ENCODE measurements at places on chromosomes 2 and 18. TPM values are rescaled to one million over a fixed set of nuclear protein-coding genes. Genes with fewer than 3 reads are reported as not detected.

DNA sequence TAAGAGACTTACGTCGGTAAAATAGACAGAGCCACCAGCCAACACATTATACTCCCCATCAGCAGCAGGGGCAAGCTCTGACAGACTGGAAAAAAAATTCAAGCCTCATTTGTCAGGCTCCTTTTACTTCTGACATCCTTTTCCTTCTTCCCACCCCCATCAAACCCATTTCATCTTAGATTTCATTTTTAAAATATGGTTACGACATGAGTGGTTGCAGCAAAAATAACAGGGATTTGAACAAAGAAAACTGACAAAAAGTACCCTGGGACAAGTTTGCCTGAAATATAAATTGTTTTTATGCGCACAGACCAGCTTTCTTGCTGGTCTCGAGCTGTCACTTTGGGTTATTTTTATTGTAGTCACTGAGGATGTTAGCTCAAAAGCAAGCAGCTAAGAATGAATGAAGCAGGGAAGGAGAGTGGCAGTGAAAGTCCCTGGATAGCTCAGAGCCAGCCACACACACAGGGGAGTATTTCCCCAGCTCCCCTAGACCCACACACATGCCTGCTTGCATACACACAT, 30.7 kb upstream of the LINC00305 start:
- H3K36me3 ChIP-seq, result no peaks in the 10 kb centered on the region
- H3K27ac ChIP-seq, result no peak overlapping the region
- no peak overlapping the region for H3K4me3 ChIP-seq
- no peaks in the 10 kb centered on the region for H3K27me3 ChIP-seq
- no peak for DNase-seq

DNA sequence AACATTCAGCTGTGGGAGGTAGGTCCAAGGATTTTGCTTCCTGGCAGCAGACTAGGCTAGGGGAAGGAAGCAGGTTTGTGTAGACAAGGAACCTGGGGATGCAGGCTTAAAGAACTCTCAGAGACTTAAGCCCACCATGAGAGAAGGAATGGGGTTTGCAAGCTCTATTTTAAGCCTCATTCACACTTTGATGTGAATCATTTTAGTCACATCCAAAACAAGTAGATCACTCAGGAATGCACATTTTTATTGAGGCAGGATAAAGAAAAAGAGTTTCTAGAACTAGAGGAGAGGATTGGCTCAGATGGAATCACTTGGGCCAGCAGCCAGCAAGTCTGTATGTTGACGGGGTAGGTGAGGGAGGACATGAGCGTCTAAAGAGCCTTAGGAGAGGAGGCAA, 3.3 kb upstream of the NAPG start:
- no peak overlapping the region for H3K4me3 ChIP-seq
- no peak overlapping the region for H3K27ac ChIP-seq
- no peaks in the 10 kb centered on the region for H3K27me3 ChIP-seq
- no peak for DNase-seq
- peaks cover 12% of the 10 kb centered on the region for H3K4me1 ChIP-seq

DNA sequence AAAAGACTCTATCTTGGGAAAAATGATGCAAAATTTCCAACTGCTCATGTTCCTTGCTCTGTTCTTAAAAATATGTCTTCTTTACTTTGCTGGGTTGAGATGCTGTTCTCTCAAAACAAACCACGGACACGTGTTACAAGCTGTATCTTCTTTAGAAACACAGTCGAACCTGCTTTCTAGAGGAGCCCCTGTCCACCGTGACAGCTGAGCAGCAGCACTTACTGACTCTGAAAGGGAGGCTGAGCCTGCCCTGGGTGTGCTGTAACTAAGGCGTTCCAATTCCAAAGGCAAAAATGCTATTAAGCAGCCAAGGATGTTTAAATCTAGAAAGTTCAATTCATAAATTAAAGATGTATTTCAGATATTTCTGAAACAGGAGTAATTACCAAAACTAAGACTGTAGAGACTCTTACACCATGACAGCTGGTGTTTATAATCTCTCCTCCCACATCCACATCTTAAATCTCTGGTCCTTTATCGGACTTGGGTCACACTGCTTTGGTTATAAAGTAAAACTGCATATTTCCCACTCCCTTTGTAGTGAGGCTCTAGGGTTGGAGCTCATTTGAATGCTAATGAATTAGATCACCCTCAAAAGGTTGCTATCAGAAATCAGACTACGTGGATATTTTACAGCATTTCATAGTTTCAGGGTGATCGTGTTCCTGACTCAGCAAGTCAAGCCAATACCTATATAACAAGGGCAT, 281.2 kb upstream of the LYPD1 start:
- H3K36me3 ChIP-seq, result no peaks in the 10 kb centered on the region
- H3K4me1 ChIP-seq, result no peaks in the 10 kb centered on the region
- H3K27me3 ChIP-seq, result no peaks in the 10 kb centered on the region
- no peak for DNase-seq
- H3K27ac ChIP-seq, result no peak overlapping the region
- no peak overlapping the region for H3K4me3 ChIP-seq

The IL1RN gene
- total RNA-seq, result 0.67 TPM

The MEP1B gene
- 0.38 TPM for total RNA-seq

The PRKAG3 gene
- total RNA-seq, result not detected

The CSRNP3 gene
- total RNA-seq, result 10.7 TPM

All from thyroid gland (tissue), 4 donors.